ENCODE measurements at places on chromosomes 2 and 18.

DNA sequence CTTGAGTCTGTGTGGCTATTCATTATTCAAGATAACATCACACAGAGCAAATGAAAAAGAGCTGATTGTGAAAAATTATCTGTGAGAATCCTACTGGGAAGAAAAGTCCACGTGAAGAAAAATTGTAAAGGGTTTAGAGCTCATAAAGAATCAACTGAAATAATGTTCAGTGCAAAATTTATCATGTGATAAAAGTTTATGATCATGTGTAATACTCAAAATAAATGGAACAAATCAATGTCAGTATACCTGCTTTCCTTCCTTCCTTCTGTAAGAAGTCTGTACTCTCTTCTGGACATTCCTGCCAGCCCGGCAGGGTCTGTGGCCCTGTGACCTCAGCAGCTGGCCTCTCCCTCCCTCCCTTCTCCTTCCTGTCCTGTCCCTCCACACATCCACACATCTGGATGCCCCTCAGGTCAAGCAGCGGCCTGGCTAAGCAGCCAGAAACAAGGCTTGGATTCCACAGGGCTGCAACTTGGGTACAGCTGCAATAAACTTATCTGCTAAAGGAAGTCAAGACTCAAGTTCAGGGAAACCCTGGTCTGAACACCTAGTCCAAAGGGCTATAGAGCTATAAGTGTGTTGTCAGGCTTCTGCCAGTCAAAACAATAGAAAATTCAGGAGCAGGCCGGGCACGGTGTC is 172.1 kb downstream of the MREG start:
- no peak for DNase-seq

DNA sequence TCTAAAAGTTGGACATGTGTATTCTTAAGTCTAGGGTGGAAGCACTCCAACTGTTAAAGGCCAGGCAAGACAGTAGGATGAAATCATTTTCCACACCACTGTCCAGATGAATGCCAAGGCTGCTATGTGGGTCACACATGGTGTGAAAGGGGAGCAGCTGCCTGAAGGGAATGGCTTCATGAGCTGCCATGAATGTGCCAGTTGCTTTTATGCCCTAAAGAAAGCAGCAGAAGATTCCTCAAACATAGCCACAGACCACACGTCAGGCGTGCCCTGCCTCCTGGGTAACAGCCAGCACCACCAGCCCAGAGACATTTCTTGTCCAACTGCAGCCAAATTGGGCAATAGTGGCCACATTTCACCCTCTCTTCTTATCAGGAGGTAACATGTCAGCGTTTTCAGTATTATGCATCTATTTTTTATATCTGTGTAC is 130.2 kb downstream of the MTCL1 start:
- no peak for DNase-seq

GRCh38 chr18:58462975-58463374 is 165.9 kb downstream of the ALPK2 start:
- no peak for DNase-seq

GRCh38 chr2:55887351-55887750 is 36.2 kb downstream of the EFEMP1 start:
- DNase-seq = no peak

DNA sequence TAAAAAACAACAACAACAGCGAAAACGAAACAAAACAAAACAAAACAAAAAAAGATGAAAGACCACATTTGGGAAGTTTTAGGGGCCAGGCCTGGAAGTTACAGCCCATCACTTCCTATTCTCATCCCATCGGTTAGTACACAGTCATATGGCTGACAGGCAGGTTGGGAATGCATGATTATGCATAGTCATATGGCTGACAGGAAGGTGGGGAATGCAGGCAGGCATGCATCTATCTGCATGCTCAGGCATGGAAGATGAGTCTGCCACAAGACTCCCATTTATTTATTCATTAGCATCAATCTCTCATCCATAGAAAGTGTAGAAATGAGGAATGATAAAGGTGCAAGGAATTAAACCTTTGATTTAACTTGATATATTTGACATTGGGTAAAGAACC is 325.3 kb upstream of the MEX3C start:
- DNase-seq = no peak

DNA sequence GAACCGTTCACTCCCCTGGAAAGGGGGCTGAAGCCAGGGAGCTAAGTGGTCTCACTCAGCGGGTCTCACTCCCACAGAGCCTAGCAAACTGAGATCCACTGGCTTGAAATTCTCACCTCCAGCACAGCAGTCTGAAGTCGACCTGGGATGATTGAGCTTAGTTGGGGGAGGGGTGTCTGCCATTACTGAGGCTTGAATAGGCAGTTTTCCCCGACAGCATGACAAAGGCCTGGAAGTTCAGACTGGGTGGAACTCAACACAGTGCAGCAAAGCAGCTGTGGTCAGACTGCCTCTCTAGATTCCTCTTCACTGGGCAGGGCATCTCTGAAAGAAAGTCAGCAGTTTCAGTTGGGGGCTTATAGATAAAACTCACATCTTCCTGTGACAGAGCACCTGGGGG is 292.5 kb downstream of the NUP35 start:
- no peak for DNase-seq

- no peak for DNase-seq
These were observed 260.5 kb downstream of the DYSF start for GRCh38 chr2:71713581-71714580.

GRCh38 chr18:73365018-73365417 is 497.2 kb upstream of the NETO1 start:
- DNase-seq = no peak

- DNase-seq = no peak
These were observed 64.0 kb downstream of the TNFRSF11A start for GRCh38 chr18:62388855-62389760.

DNA sequence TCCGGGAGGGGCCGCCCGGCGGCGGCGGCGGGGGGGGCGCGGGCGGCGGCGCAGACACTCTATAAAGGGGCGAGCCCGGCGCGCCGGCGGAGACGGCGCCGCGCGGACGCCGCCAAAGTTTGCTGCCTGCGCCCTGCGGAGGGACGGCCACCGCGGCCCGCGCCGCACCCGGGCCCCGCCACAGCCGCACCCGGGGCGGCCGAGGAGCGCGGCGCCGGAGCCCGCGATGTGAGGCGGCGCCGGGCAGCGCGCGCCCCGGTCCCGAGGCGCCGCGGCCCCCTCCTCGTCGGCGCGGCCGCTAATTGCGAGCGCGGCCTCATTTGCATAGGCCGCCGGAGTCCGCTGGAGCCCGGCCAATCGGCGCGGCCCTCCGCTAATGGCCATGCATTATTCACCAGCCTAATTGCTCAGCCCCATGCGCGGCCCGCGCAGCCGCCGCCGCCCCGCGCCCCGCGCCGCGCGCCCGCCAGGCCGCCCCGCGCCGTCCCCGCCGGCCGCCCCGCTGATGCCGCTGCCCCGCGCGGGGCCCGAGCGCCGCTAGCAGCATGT is at the start of gene SALL3:
SALL3 (plus strand) TSS at position 89 of the 549 bp plus-strand sequence; CDS start at position 546, 457 bp downstream.
- no peak for DNase-seq

GRCh38 chr2:30446602-30447148 is 371 bp upstream of the LCLAT1 start:
- DNase-seq = no peak

GRCh38 chr2:64226611-64227010 is 82.4 kb upstream of the PELI1 start:
- no peak for DNase-seq

GRCh38 chr2:170161516-170162270 is 16.3 kb upstream of the MYO3B start:
- DNase-seq = no peak

- DNase-seq = no peak
These were observed 459.2 kb upstream of the ACVR2A start for GRCh38 chr2:147385600-147385999.

DNA sequence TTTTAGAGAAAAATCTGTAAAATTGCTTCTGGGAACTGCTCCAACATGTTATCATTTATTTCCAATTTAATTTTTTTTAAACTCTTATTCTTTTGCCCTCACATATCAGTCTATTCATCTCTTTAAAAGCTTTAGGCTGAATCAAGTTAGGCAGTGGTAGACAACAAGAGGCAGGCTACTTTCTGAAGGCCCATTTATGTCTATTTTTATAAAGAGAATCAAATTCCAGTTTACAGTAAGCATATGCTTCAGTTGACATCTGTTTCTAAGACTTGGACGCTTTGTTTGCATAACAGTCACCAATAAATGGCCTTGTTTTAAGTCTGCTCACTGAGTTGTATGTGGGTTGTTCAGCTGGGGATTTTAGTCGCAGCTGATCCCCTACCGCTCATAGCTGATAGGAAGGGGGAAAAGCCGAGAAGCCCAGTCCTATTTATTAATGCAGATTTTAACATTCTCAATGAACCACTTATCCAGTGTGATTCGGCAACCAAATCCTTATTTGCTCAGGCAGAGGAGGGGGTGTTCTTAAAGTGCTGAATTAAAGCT is 260.4 kb upstream of the SIX3 start:
- no peak for DNase-seq

- DNase-seq = no peak
These were observed 318.1 kb upstream of the HS6ST1 start for GRCh38 chr2:128636802-128637147.

- no peak for DNase-seq
These were observed 10.2 kb downstream of the GPR55 start for GRCh38 chr2:230914886-230915285.

DNA sequence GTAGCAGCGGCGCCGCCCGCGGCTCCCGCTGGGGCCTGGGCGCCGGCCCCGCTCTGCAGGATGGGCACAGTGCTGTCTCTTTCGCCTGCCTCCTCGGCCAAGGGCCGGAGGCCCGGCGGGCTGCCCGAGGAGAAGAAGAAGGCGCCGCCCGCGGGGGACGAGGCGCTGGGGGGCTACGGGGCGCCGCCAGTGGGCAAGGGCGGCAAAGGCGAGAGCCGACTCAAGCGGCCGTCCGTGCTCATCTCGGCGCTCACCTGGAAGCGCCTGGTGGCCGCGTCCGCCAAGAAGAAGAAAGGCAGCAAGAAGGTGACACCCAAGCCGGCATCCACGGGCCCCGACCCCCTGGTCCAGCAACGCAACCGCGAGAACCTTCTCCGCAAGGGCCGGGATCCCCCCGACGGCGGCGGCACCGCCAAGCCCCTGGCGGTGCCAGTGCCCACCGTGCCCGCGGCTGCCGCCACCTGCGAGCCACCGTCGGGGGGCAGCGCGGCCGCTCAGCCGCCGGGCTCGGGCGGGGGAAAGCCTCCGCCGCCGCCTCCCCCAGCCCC is 369 bp downstream of the CDK5R2 start:
- DNase-seq = no peak

GRCh38 chr2:30231996-30232800 is 864 bp downstream of the LBH start:
- DNase-seq = no peak

DNA sequence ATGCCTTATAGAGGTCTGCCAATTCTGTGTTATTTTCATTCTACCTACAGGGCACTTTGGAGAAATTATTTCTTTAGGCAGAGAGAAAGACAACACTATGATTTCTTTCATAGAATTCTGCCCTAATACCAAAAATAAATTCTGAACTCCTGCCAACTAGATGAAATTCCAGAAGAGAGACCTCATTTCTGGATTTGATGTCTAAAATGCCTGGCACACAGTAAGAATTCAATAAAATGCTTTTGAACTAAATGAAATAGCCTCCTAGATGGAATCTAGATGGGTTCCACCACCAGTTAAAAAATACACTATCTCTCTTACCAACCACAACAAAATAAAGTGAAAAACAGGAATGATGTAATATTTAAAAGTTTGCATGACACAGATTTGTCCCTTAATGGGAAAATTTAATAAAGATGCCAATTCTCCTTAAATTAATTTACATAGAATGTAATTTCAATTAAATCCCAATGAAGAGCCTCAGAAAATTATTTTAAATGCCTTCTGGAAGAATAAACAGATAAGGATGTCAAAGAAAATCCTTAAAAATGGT is 75.0 kb downstream of the OSBPL1A start:
- no peak for DNase-seq

DNA sequence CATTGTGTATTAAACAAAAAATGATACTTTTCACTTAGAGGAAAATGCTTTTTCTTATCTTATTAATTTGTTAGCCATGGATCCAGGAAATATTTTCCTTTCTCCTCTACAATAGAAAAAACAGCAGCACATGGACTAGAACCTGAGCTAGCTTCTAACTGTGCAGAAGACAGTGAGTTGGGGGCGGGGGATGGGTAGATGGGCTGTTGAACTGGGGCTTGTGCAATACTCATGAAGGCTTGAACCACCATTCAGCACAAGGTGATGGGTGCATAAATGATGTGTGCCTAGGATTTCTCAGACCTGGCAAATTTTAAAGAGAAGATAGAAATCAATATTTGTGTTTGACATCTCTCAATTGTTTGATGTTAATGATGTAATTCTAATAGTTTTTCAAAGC is 42.0 kb downstream of the COL5A2 start:
- DNase-seq = no peak

DNA sequence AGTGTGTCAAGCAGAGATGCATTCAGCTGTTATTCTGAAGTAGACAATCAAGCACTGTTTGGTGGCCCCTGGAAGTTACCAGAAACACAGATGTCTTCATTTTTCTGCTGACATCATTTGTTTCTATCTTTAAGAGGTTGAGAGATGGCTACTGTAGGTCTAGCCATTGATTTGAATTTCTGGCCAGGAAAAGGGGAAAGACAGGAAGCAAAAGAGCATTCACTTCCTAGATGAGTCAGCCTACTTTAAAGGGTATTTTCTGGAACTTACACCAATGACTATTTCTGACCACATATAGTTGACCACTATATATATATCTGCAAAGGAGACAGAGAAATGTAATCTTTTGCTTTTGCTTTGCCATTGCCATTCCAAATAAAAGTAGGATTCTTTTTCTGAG is 900.1 kb upstream of the SOX11 start:
- DNase-seq = no peak

DNA sequence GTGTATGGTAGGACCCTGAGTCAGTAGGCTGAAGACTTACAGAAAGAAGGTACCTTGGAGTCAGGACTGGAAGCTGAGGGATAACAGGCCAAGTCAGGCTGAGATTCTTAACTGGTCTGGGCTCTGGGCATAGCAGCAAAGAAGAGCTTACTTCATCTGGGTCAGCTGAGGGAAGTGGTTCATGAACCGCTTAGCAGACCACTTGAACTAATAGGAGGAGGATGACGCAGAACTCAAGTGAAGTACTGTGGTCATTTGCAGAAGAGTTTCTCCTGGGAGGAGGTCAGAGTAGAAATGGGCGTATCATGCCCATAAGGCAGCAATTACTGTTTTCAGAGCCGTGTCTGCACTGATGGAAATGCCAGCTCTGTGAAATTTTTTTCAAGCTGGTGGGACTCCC is 164.5 kb downstream of the LCLAT1 start:
- DNase-seq = no peak

DNA sequence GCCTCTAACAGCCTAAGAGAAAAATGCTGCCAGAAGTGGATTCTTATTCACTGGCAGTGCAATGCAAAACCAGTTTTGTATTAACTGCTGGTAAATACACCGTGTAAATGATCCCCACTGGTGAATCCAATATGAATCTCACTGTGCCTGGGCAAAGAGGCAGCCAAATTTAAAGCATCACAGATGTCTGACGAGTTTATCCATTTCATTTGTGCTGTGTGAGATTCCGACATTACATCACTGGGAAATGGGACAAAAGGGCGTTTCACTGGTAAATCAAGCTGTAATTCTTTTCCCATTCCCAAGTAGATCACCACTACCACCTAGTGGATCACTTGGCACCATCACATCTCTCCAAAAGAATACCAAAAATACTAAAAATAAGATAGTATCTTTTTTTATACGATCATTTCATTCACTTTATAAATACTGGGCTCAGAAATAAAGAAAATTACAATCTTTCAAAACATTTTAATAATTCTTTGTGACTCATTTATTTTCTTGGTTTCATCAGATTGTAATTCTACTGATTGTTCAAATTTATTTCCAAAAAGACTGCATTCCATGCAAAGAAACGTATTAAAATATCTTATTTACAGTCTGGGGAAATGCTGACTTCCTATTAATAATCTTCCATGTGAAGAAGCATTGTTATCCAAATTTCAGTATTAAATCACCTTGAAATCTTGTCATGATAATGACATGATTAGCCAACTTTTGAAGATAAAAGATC is 125.6 kb downstream of the GRB14 start:
- DNase-seq = no peak
